ENCODE measurements at places on chromosomes 3 and 15.

DNA sequence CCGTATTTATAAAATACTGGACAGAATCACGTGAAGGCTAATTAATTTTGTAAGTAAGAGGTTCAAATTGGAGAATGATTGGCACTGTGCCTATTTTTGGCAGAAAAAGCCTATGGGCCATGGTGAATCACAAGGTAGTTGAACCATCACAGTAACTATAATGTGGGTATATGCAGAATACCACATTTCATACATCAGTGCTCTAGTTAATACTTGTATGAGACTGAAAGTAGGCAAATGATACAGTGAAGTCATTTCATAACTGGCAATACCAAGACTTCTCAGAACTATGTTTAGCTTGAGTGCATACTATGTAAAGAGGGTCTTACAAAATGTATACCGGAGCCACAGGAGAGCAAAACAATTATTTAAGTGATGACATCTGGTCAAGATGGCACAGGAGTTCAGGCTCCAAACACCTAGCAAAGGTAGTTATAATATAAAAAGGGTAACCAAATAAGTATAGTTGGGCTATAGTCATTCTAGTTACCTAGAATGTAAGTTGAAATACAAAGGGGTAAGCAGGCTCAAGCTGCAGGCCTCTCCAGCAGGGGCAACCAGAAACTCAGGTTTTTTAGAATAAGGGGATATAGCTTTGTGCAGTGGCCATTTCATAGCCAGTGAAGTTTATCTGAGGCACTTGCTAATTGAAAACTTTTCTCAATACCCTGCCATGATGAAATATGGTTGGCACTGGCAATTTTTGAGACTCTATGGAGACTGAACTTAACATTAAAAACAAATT, 19.1 kb downstream of the GPR160 start:
- no peak for DNase-seq

- no peak for DNase-seq
These were observed 135.1 kb upstream of the UBP1 start for GRCh38 chr3:33575311-33575710.

GRCh38 chr3:120550546-120550945, 45.6 kb upstream of the NDUFB4 start:
- DNase-seq, result no peak

DNA sequence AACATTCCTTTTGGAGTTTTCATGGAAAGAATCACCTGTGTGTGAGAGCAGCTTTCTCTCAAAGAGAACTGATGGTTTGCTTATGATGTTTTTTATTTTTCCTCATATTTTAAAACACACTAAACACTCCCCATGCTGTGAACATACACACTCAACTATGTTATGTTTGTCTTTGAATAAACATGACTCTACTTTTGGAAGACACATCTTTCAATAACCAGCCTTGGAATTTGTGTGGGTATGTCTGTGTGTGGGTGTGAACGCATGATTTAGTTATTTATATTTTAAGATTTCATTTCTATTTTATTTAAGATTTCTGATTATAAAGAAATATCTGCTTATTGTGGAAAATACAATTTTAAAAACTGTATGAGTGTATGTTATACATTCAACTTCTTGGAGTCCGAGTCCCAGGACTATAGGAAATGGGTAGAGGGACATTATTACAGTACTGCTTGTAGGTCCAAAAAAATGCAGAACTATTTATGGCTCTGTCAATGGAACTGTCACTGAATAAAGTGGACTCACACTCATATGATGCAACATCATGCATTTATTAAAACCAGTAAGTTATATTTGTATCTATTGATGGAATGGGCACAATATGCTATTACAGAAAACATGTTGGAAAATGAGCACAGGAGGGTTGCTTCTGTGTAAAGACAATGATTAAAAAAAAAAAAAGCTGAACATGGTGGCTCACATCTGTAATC, 43.5 kb downstream of the PDZRN3 start:
- no peak for DNase-seq

GRCh38 chr3:172018364-172018763, 21.0 kb upstream of the FNDC3B start:
- no peak for DNase-seq

DNA sequence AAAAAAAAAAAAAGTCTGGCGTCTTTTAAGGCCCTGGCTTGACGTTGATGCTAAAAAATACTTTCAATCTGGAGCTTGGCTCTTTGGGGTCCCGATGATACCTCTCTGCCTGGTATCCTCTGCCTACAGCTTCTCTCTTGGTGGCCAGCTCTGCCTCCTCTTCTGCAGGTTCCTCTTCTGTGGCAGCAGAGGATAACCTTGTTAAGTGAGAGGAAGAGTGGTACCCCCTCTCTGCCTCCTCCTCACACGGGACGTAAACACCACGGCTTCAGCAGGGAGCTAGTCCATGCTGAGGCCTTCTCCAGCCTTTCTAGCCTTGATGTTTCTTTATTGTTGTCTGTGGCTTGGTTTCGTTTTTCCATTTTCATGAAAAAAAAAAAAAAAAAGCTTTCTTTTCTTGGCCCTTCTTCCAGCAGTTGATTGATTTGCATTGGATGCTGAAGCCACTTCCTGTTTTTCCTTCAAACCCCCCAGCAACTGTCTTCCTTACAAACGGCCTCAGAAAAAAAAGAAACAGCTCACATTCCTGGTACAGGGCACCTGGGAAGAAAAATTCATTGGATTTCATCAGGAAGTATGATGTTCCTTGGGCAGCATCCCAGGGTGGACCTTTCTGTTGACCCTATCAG, 59.7 kb downstream of the RORA start:
- DNase-seq, result no peak

DNA sequence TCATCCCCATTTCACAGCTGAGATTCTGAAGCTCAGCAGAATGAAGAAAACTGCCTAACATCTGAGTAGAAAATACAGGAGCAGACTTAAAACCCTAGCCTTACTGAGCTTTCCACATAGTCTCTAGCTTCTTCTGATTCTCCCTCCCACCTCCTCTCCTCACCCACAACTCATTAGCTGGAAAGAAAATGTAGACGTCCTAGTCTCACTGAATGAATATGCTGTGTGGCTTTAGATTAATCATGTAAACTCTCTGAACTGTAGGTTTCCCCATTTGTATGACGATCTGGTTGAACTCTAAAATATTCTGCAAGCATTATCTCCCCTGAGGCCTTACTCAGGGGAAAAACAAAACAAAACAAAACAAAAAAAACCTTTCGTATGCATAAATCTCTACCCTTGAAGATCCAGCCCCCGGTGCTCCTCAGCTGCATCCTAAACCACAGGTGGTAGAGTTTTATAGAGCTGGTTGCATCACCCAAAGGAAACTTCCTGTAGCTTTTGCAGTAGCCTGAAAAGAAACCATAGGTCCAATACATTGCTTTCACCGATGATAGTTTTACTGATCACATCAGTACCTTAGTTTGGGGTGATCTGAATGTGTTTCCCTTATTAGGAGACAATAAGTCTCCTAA, 40.6 kb downstream of the FOXB1 start:
- DNase-seq, result no peak

DNA sequence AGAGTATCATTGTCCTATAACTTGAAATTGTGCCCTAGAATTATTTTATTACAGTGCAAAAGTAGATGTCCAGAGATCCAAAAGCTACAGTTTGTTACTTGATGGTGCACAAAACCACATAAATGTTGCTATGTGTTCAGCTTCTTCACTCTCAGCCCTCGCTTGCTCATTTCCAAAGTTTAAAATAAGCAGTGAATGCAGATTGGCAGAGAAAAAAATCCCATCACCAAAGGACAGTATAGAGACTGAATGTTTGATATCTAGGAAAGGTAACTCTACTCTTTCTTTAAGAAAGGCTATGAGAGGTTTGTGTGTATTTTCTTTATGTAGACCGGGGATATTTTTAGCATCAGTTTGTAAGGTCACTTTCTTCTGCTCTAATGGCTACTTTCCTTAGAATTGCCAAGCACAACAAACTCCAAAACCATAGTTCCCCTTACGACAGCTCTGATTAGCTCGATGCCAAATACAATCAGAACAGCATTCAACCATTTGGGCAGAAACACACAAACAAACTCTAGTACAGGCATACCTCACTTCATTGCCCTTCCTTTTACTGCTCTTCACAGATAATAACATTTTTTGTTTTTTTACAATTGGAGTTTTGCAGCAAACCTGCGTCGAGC, 164.1 kb upstream of the CCDC54 start:
- no peak for DNase-seq

DNA sequence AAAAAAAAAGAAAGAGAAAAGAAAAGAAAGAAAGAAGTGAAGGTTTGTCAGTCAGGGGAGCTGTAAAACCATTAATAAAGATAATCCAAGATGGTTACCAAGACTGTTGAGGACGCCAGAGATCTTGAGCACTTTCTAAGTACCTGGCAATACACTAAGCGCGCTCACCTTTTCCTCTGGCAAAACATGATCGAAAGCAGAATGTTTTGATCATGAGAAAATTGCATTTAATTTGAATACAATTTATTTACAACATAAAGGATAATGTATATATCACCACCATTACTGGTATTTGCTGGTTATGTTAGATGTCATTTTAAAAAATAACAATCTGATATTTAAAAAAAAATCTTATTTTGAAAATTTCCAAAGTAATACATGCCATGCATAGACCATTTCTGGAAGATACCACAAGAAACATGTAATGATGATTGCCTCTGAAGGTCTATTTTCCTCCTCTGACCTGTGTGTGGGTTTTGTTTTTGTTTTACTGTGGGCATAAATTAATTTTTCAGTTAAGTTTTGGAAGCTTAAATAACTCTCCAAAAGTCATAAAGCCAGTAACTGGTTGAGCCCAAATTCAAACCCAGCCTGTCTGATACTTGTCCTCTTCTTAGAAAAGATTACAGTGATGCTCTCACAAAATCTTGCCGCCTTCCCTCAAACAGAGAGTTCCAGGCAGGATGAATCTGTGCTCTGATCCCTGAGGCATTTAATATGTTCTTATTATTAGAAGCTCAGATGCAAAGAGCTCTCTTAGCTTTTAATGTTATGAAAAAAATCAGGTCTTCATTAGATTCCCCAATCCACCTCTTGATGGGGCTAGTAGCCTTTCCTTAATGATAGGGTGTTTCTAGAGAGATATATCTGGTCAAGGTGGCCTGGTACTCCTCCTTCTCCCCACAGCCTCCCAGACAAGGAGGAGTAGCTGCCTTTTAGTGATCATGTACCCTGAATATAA, 2.0 kb downstream of the B2M start:
- no peak for DNase-seq

- DNase-seq, result no peak
These were observed 11.0 kb downstream of the GABPB1 start for GRCh38 chr15:50344006-50344464.

DNA sequence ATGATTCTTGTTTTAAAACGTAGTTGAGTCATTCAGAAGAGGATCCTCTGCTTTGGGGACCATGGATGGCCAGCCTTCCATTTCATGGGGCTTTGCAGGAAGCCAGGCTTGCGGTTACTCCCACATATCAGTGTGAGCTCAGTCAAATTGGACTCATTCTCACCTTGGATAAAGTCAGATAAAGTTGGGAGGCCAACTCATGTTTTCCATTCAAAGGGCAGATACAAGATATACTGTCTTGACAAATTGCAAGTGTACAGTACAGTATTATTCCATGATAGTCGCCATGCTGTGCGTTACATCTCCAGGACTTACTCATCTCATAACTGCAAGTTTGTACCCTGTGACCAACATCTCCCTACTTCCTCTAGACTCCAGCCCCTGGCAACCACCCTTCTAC, 25.5 kb upstream of the B3GNT5 start:
- DNase-seq, result no peak

- DNase-seq, result no peak
These were observed 503.0 kb upstream of the PROK2 start for GRCh38 chr3:72287956-72288355.

DNA sequence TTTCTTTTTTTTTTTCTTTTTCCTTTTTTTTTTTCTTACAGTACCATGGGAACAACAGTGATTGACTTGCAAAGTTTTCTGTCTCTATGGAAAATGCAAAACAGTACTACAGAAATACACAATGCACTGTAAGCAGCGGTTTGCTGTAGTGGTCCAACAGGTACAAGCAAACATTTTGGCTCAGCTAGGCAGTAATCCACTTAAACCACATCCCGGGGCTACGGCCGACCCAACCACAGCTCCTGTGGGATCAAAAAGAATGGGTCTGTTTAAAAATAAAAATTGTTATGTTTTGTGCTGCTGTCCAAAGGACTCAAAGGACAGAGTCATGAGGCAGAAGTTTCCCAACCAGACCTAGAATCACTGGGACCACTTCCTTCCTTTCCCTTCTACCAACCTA, 667.1 kb upstream of the ADAMTS9 start:
- DNase-seq, result no peak

DNA sequence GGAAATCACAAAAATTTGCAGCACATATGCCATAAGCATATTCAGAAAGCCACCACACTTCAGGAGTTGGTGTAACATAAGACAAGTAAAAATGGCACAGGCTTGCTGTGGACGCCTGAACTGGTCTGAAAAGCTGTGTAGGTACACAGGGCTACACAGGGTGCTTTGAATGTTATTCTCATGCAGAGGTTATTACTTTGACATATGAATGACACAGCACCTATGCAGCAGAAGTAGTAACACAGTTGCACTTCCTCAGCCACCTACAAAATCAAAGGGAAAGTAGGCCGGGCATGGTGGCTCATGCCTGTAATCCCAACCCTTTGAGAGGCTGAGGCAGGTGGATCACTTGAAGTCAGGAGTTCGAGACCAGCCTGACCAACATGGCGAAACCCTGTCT, 54.5 kb downstream of the OSBPL10 start:
- DNase-seq, result no peak

GRCh38 chr15:80501476-80501875, 97.3 kb downstream of the ARNT2 start:
- DNase-seq, result no peak

DNA sequence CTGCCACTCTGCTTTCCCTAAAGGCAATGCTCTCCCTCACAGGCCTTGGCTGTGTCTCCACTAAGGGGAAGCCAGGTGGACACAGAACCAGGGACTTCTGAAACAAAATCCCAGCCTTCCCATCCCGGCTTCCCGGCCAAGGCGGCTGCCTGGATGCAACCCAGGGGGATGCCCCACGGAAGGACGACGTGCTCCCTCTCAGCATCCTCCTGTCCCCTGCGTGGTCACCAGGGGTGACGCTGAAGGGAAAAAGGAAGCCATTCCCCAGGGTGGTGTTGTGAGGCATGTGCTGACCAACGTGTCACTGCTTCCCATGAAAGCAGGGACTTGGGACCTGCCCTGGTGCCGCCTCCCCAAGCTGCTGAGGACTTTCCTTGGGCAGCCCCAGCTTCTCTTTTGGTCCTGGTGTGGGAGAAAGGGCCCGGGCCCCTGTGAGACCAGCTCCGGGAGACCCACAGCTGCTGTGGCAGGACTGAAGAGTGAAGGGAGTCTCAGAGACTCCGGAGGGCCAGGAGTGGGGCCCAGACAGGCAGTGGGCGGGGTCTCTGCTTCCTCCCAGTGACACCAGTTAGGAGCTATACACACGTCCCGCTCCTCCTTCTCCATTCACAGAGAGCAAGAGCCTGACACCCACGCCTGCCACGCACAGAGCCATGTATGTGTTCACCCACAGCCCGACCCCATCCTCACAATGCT, 139.2 kb downstream of the NUP210 start:
- no peak for DNase-seq

All from activated T-helper 1 cell treated with Interleukin-2 at 50 U/mL for 16 hours (primary cell).